ENCODE measurements at places on chromosomes 7 and 10. TPM values are rescaled to one million over a fixed set of nuclear protein-coding genes. Genes with fewer than 3 reads are reported as not detected.

- no peak for DNase-seq
Observed at GRCh38 chr7:137774793-137775201, 72.0 kb downstream of the DGKI start.

GRCh38 chr10:100972115-100972903, 3.0 kb downstream of the SEMA4G start:
- DNase-seq, result no peak

DNA sequence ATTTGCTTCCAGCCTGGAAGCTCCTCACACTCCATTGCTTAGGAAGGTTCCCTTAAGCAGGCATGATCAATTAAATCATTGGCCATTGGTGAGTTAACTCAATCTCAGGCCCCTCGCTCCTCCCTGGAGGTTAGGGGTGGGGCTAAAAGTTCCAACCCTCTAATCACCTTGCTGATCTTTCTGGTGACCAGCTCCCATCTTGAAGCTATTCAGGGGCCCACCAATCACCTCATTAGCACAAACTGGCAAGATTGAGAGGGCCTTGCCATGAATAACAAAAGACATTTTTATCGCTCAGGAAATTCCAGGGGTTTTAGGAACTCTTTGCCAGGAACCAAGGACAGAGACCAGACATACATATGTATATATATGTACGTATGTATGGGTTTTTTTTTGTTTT, 58.4 kb downstream of the AGK start:
- DNase-seq, result no peak

The PAPOLB gene
- 0.37 TPM for total RNA-seq

The ADIRF gene
- total RNA-seq, result 27.2 TPM

Measured in stomach (tissue), 19 donors.